ENCODE measurements at places on chromosomes 2 and 18.

- no peak for DNase-seq
Observed at GRCh38 chr18:11290786-11291185, 141.4 kb upstream of the PIEZO2 start.

DNA sequence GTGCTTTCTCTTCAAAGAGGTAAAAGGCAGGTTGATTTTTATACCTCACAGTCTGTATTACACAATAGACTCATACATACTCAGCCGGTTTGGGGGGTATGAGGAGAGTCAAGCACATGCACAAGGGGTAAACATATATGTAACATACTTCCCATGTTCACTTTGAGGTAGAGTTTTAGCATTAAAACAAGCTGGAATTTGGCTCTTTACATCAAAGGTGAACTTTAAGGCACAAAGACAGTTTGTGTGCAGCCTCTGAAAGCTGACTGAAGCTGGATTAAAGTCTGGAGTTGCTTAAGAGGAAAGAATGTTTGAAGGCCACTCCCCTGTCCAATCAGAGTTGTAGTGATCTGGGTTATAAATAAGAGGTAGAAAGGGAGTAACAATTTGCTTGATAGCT lies 282.0 kb downstream of the DPP10 start:
- no peak for DNase-seq

DNA sequence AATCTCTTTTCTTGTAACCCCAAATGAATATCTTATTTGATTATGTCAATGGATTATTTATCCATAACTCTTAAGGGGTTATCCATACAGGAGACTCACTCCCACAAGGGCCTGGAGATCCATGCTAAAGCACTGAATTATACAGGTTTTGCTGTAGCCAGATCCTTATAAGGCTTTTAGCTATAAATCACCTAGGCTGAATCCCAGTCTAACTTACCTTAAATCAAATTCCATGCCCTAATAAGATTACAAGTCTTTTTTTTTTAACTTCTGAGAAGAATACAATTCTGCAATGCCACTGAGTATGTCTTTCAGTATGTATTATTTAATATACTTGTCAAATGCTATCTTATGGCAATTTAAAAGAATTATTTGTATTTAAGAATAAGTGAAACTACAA lies 340.5 kb downstream of the NBAS start:
- no peak for DNase-seq

DNA sequence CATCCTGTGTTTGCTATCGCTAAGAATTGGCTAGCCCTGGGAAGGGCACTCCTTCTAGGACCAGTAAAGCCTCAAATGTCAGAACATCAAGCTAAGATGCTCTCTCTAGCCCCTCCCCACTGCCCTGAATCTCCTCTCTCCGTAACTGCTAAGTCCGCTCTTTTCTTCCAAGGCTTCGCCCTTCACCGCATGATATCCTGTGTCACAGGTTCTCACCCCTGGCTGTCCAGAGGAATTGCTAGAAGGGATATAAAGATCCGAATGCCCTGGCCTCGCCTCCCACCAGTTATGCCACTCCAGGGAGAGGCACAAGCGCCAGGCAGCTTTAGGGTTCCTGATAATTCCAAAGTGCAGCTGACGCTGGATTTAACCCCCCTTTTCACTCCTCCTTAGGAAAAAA lies 17.1 kb upstream of the GPR45 start:
- DNase-seq: no peak

DNA sequence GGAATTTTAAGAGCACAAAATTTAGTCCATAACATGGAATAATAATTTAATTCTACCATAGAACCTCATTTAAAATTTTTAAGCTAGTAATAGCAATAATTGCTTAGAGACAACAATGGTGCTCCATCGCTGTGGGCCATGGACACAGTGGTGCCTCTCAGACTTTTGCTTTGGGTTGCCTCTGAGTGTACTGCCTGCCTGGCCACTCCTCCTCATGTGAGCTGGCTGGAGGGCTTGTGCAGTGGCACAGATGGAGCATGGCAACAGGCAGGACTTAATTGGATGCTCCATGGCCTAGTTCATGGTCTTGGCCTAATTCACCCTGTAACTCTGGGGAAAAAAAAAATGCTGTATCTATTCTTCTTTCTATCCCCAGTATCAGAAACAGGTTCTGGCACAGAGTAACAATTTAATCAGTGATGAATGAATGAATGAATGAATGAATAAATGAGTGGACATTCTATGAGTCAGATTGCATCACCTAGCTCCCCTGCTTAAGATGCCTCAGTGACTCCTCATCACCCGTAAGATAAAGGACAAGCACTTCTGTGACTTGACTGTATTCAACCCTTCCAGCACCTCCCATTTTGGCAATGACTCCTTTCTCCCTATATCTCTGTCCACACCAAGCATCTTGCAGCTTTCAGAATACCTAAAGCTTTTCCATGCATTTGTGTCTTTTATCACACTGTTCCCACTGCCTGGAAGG lies 211.8 kb upstream of the SLC14A2 start:
- DNase-seq: no peak

- DNase-seq: no peak
Observed at GRCh38 chr2:236993286-236993685, 92.4 kb upstream of the COPS8 start.

- DNase-seq: no peak
Observed at GRCh38 chr2:166897666-166898065, 9.4 kb downstream of the XIRP2 start.

- no peak for DNase-seq
Observed at GRCh38 chr18:65706646-65707045, 44.2 kb upstream of the CDH7 start.

- no peak for DNase-seq
Observed at GRCh38 chr2:54038835-54039234, 68.0 kb upstream of the PSME4 start.

DNA sequence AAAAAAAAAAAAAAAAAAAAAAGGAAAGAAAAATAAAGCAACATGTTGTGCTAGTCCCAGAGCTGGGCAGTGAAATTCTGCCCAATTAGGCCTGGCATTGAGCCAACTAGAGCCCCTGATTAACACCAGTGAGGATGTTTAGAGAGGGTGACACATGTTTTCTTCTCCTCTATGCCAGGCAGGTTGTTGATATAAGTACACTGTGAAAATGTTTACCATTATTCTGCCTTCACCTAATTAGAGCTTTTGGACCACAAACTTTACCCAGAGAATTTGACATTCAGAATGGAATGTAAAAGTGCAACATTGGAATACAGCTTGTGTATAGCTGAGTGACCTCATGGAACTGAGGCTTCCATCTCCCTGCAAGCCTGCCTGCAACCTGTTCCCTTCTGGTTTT lies 95.9 kb upstream of the MSH2 start:
- no peak for DNase-seq

DNA sequence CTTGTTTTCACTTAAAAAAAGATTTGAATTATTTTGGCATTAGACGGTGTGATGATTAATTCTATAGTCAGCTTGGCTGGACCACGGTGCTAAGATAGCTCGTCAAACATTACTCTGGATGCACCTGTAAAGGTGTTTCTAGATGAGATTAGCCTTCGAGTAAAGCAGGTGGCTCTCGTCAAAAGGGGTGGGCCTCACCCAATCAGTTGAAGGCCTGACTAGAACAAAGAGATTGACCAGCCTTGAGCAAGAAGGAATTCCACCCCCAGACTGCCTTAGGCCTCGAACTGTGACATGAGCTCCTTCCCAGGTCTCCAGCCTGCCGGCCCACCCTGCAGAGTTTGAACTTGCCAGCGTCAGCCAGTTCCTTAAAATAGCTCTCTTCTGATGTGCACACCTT lies 73.4 kb downstream of the TWIST2 start:
- DNase-seq: no peak

DNA sequence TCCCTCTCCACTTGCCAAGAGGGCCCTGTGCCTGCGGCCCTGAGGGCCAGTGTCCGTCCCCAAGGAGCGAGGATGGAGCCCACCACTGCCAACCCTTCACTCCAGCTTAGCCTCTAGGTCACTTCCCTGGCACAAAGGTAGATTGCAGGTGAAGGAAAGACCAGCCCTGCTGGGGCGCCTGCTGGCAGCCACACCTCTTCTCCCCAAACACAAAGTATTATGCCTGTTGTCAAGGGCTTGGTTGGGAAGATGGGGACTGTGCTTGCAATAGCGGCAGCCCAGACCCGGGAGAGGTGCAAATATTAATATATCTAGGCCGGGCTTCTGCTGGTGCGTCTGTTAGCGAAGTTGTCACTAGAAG lies 7.7 kb downstream of the KCNF1 start:
- DNase-seq: no peak

GRCh38 chr2:203002054-203002821 lies 12.4 kb upstream of the NBEAL1 start:
- DNase-seq: no peak

DNA sequence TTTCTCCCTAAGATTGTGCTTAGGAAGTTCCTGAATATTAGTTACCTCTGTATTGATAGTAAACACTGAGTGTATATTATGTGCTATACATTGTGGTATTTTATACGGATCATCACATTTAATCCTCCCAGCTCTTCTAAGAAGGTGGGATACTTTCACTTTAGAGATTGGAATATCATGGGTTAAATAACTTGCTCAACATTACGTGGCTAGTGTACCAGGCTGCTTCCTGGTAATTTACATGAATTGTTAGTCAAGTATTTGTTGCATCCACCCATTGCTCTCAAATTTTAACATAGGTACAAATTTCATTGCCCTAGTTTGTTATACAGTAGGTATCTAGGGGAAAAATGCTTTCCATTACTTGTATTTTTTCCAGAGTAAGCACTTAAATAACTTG lies 21.4 kb downstream of the FAM98A start:
- DNase-seq: no peak

GRCh38 chr2:149537092-149537726 lies 50.4 kb downstream of the MMADHC start:
- no peak for DNase-seq

- no peak for DNase-seq
Observed at GRCh38 chr2:104861351-104862057, 7.6 kb downstream of the POU3F3 start.

DNA sequence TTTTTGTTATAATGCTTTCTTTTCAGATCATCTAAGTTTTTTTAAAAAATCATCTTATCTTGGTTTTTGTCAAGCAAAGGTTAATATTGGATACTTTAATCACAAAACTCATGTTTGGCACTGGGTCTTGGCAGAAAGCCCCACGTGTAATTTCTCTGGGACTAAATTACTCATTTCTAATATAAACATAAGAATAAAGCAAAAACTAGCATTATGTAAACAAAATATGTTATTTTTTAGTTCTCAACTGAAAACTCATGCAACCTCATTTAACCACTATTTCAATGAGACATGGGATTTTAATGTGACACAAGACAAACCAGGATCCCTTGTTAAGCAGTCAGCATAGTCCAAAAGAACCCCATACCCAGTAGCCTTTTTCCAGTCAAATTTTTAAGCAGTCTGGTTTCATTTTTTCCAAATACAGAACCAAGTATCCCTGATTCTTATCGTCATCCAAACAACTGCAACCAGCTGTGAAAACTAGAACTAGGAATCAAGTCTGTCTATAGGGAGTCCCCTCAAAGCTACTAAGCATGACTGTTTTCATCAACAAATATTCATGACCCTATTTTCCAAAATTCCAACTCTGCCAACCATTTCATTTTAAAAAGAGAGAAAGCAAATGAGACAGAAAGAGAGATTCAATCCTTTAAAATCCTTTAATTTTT lies 27.1 kb downstream of the PID1 start:
- no peak for DNase-seq

DNA sequence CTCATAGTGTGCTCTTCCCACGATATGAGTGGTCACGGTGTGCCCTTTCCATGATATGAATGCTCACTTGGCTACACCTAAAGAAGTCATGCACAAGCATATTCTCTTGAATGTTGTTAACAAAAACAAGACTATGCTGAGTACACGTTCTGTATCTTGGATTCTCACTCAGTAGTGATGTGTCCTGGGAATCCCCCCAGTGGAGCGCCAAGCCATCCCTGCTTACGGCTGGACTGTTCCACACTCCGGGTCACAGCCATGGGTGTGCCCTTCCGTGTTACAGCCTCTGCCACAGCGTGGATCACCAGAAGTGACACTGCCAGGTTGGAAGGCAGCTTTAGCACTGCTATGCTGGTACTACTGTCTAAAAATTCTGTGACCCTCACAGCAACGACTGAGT lies 59.1 kb downstream of the TPO start:
- DNase-seq: no peak

DNA sequence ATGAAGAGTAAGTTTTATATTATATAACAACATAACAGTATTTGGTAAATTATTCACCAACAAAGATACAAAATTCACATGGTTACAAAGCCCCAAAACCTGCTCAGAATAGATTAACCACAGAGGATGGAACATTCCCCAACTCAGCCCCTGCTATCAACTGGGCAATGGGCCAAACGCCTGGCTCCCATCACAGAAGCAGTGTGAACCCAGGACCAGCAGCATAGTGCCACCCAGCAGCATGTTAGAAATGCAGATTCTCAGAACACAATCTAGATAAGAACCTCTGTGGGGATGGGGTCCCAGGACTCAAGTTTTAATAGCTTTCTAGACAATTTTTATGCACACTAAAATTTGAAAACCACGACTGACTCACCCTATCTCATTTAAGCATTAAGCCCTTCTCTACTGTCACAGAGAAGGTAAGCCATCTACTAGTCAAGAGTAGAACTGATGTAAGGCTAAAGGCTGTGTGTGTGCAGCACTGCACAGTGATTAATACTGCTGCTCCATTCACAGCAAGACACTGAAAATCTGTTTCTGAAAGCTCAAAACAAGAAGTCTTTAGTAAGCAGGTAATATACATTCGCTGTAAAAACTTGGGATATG lies 15.2 kb downstream of the AFG3L2 start:
- DNase-seq: no peak

GRCh38 chr2:101030866-101031554 lies 28.9 kb downstream of the RPL31 start:
- DNase-seq: no peak

- no peak for DNase-seq
Observed at GRCh38 chr2:133569286-133569830, 1.1 kb upstream of the NCKAP5 start.

GRCh38 chr2:128214866-128215460 lies 103.7 kb downstream of the HS6ST1 start:
- DNase-seq: no peak

DNA sequence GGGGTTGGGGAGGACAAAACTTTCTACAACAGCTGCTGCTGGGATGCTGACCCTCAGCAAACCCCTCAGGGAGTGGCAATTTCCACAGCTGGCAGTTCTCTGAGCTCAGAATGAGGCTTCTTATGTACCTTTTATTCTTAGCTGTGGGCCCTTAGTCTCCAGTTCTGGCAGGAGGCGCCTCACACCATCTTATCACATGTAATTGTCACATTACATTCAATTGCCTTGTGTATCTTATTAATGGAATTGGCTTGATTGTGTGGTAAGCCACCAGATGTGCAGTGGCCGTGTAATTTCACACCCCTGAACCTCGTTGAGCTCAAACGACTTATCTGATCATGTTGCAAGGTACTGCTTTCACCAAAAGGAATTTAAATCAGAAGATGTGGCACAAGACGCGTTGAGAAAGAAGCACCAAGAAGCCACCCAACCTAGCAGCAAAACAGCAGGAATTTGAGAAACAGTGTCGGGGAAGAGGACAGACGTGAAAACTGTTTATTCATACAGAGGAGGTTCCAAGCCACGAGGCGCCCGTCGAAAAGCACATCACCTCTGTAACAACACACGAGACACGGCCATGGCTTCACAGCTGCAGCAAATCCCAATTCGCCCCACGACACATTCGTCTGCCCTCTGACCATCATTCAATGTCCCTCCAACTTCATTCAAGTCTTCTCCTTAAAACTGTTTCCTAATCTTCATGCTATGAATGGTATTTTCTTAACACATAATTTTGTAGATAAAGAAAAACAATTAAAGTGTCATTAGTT lies 53.6 kb upstream of the LPIN2 start:
- DNase-seq: no peak

GRCh38 chr2:157895531-157895930 lies 19.4 kb upstream of the ACVR1 start:
- DNase-seq: no peak

- no peak for DNase-seq
Observed at GRCh38 chr2:4674007-4674406, 970.6 kb downstream of the DCDC2C start.
